Activated naive CD4-positive, alpha-beta T cell treated with anti-CD3 and anti-CD28 coated beads for 36 hours (primary cell): ENCODE measurements at places on chromosomes 1 and 21. TPM values are rescaled to one million over a fixed set of nuclear protein-coding genes. Genes with fewer than 3 reads are reported as not detected.
A peak's percentile ranks its signal among the peaks of the same experiment; 100 is the strongest.

DNA sequence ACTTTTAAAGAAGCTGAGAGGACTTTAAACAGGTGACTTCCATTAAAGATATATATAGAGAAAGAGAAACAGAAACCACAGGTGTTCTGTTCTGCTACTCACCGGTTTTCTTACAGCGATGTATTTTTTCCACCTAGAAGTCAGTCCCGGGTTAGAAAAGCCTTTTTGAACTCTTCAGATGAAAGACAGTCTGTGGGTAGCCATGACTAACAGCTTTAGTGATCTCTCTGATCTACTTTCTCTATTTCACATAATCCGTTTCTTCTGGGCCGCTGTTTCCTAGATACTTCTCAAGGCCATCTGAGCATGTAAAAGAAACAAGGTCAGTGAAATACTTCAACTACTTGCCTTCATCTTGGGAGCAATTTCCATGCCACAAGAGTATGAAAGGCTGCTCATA, 25.1 kb downstream of the WDR64 start:
- peak; percentile 36 for DNase-seq

DNA sequence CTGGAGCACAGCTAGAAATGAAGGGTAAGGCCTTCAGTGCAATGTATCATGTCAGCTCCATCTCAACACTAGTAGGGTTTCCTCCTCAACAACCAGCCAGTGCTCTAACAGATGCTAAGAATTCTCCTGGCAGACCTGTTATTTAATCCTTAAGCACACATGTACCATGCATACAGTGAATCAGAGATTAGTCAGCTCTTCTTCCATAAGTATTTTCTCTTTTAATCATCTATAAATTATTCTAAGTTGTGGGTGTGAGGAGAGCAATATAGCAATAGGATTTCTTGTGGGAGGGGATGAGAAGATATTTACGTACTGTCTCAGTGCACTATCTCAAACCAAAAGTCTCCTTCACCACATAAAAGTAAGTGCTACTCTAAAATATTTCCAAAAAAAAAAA, 95.3 kb downstream of the COP1 start:
- DNase-seq, result no peak

DENND2C gene
- 0.47 TPM for total RNA-seq

- DNase-seq, result peak; percentile 64
Measured at GRCh38 chr1:153957744-153958110, 685 bp downstream of the CRTC2 start.

DNA sequence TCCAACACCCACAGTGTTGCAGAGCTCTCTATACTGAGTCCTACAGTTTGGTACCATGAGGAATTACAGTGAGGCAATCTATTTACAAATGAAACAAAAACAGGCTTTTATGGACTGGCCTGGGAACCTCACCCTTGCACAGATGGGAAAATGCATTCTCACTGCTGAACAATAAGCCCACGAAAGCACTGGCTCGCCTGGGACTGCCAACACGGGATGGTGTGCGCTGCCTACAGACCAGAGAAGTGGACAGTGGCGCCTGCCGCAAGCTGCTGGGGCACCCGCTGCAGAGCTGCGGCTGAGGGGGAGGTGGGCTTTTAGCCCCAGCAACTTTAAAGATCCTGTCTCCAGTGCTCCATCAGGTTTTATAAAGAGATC, 28.5 kb upstream of the ABCG1 start:
- no peak for DNase-seq
